ENCODE measurements at places on chromosomes 16 and 17.

- DNase-seq, result no peak
Observed at GRCh38 chr17:42618442-42619150, 9.1 kb downstream of the TUBG1 start.

DNA sequence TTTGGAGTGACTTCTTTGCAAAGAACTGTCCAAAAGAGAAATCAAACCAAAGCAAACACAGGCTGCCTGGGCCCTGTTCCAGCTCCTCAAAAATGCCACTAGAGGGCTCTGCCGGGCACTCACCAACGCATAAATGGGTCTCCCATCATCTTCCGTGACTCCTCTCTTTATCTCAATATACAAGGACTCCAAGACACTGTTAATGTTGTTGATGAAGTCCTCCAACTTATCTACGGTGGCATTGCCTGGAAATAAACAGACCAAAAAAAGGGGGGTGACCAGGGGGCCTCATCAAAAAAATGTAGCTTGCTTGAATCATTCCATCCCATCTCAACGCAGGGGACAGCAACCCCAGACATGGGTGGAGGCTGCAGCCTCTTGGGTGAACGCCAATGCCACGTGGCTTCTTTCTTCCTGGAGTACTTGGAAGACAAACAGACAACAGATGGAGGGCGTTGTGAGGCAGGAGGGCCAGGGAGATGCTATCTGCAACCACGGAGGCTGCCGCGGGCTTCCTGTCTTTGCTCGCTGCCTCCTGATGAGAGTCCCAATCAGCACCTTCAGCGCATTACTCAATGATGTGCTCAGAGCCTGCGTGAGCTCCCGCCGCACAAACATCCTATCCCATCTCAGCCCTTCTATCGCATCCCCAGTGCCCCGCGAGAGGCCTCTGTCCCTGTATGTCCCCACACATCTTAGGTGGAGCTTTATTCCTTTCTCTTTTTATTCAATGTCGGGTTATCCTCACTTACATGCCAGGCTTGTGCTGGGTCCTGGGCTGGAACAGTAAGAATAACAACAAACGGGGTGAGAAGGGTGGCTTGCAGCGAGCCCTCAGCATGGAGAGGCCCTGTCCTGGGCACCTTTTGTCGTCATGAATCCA, 32.0 kb downstream of the KDM8 start:
- no peak for DNase-seq

- no peak for DNase-seq
Observed at GRCh38 chr17:4893721-4894560, 5.4 kb upstream of the C17orf107 start.

DNA sequence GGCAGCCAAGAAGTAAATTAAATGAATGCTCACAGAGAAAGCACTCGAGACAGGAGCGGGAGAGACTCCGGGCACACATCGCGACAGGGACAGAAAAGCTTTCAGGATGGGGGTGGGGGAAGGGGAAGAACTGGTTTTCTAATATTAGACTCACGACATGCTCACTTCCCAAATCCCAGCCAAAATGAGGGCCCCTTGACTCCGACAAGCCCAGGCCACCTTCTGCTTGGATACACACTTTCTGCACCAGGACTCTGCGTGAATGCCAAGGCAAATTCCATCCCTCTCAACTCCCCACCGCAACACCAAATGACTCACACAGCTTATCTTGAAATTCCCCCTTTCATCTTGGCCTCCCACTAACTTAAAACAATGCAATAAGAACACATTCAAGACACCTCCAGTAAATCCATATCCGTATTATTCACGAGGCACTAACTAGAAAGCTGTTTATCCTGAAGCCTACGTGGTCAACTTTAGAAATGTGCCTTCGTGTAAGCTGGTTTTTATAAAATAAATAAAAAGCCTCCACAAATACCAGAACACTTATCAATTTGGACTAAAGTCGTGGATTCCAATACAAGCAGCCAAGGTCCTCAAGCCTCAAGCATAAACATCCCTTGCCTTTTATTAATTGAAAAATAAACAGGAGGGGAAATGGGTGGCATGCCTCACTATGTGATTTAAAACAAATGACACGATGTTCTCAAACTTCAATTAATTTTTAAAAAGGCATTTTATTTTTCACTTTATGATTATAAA, 46.1 kb downstream of the NXN start:
- no peak for DNase-seq

DNA sequence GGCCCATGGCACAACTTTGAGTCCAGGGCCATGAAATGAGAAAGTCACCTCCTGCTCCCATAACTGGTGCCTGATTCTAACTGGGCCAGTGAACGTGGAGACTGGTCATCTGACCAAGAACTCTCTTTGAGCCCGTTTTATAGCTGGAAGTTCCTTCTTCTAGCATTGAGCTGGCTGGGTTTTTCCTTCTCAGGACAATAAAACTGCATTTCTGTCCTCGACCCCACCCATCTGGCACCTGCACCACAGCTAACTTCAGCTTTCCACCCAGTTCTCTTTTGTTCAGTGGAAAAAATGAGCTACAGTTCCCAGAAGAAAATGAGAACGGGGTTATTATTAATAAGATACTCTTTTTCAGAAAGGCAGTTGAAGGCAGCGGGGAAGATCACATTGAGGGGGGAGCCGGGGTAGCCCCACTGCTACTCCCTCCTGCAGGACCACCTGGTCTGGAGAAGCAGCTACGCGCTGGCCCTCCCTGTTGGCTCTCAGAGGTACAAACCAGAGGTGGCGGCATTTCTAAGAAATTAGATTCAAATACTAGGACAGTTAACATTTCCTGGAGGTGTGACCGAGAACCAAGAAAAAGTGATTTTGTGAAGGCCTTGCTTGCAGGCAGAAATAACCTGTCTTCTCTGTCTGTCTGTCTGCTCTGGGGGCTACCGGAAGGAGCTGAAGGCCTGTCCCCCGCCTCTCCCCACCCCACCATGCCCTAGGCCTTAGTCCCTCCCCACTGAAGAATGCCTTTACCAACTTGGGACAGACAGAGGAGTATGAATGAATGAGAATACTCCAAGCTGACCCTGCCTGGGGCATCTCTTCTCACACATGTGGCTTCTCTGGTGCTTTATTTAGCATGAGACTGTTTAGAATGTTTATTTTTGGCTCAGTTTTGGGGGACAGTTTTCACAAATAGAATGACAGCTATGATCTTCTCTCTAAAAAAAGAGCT, 123.9 kb downstream of the XYLT1 start:
- no peak for DNase-seq

- DNase-seq, result no peak
Observed at GRCh38 chr16:27754788-27755690, 205.1 kb downstream of the KATNIP start.

DNA sequence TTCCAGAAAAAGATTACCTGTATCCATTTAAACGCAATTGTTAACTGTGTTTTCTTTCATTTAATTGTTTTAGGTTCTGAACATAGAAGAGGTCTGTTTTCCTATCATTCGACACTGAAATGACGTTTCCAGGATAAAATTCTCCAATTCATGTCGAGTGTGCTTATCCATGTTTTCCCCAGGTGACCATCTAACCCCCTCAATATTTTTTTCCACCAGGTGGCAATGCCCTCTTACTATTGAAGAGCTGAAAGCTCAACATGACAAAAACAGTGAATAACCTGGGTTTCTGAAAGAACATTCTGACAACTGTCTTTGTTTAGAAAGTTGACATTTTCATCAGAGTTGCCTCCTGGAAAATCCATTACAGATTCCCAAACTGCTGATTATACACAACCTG, 948.7 kb downstream of the KCNJ2 start:
- no peak for DNase-seq

GRCh38 chr17:82670661-82671450, 22.6 kb upstream of the WDR45B start:
- no peak for DNase-seq

- DNase-seq, result no peak
Observed at GRCh38 chr16:9683677-9684076, 498.6 kb downstream of the GRIN2A start.

DNA sequence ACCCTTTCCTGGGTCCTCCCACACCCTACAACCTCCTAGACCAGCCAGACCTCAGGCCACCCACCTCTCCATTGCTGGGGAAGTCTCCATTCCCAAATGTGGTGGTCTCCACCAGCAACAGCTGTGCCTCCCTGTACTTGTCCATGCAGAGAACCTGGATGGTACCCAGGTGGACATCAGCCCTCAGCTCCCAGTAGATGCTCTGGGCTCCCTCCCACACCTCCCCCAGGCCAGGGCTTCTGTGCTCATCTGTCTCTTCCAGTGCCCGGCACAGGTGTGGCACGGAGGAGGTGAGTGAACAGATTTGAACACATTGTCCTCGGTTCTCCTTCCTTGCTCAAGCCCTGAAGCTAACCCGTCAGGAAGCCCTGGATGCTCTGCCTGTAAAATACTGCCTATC, 34.6 kb downstream of the LGALS9 start:
- no peak for DNase-seq

Measured in activated CD4-positive, CD25-positive, alpha-beta regulatory T cell (primary cell).